ENCODE measurements at places on chromosomes 6 and 20. TPM values are rescaled to one million over a fixed set of nuclear protein-coding genes. Genes with fewer than 3 reads are reported as not detected.

Gene WFDC12
- total RNA-seq: not detected

Gene NHLRC1
- not detected for total RNA-seq

Gene ADGB
- 1.9 TPM for total RNA-seq

- H3K27me3 ChIP-seq: no peaks in the 10 kb centered on the region
- H3K4me3 ChIP-seq: no peak overlapping the region
- no peaks in the 10 kb centered on the region for H3K36me3 ChIP-seq
- no peaks in the 10 kb centered on the region for H3K4me1 ChIP-seq
Observed at GRCh38 chr6:2179241-2179640, 66.2 kb downstream of the GMDS start.

- no peak overlapping the region for H3K4me3 ChIP-seq
- H3K27me3 ChIP-seq: no peaks in the 10 kb centered on the region
- peaks cover 3% of the 10 kb centered on the region for H3K4me1 ChIP-seq
- DNase-seq: no peak
- no peaks in the 10 kb centered on the region for H3K36me3 ChIP-seq
Observed at GRCh38 chr20:45056473-45057173, 44.3 kb downstream of the KCNS1 start.

DNA sequence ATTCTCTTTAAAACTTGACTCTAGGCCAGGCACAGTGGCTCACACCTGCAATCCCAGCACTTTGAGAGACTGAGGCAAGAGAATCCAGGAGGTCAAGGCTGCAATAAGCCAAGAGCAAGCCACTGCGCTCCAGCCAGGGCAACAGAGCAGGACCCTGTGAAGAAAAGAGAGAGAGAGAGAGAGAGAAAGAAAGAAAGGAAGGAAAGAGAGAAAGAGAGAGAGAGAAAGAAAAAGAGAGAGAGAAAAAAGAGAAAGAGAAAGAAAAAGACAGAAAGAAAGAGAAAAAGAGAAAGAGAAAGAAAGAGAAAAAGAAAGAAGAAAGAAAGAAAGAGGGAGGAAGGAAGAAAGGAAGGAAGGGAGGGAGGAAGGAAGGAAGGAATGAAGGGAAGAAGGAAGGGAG lies 76.7 kb downstream of the RIN2 start:
- H3K4me3 ChIP-seq: no peak overlapping the region
- no peaks in the 10 kb centered on the region for H3K27me3 ChIP-seq
- no peak for DNase-seq
- H3K4me1 ChIP-seq: no peaks in the 10 kb centered on the region
- H3K27ac ChIP-seq: no peak overlapping the region

GRCh38 chr6:95866732-95867131 lies 149.0 kb upstream of the FUT9 start:
- H3K27me3 ChIP-seq: no peaks in the 10 kb centered on the region
- H3K4me1 ChIP-seq: no peaks in the 10 kb centered on the region
- no peaks in the 10 kb centered on the region for H3K36me3 ChIP-seq
- no peak for DNase-seq
- H3K4me3 ChIP-seq: no peak overlapping the region

- H3K4me1 ChIP-seq: no peaks in the 10 kb centered on the region
- no peaks in the 10 kb centered on the region for H3K27me3 ChIP-seq
- no peak for DNase-seq
- no peak overlapping the region for H3K27ac ChIP-seq
Observed at GRCh38 chr20:63116412-63117106, 99.4 kb downstream of the YTHDF1 start.

DNA sequence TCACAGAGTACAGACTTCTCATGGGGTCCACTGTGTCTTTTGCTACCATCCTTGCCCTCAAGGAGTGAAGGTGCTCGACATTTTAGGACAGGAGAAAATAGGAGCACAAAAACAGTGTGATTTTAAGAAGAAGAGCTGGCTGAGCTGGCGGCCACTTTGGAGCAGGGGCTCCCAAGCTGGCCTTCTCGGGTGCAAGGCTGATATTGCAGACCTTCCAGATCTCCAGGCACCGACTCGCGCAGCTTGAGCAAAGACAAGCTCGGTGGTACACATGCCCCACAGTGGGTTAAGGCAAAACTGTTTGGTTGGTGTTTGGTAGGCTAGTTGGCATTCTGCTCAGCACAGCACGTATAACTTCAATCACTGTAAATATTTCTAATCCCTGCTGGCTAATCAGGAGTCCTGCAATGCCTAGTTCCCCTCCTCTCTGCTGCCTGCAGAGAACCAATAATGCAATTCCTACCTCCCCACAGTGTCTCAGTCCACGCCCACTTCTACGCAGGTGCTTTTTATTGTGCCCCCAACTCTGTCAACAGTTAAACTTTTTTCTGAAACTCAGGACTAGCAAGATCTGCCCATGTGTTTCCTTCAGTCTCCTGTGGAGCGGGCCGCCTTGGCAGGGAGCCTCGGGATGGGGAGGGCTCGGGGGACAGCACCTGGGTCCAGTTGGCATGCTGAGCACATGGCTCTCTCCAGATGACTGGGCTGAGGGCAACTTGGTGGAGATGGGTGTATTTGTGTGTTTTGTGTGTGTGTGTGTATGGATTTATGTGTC lies 12.7 kb upstream of the SMOC2 start:
- H3K27me3 ChIP-seq: no peaks in the 10 kb centered on the region
- H3K4me3 ChIP-seq: no peak overlapping the region
- no peaks in the 10 kb centered on the region for H3K4me1 ChIP-seq
- no peaks in the 10 kb centered on the region for H3K36me3 ChIP-seq
- H3K27ac ChIP-seq: no peak overlapping the region

GRCh38 chr6:151757506-151757955 lies 50.0 kb upstream of the ESR1 start:
- peak overlapping the region; percentile 70 for H3K27ac ChIP-seq
- no peak for DNase-seq
- no peaks in the 10 kb centered on the region for H3K4me1 ChIP-seq
- H3K4me3 ChIP-seq: no peak overlapping the region

All from uterus (tissue), 4 donors.